Hippocampal formation (tissue), 2 donors: ENCODE measurements at places on chromosomes 1 and 21.
A peak's percentile ranks its signal among the peaks of the same experiment; 100 is the strongest.

GRCh38 chr21:30044447-30045064 is 104.8 kb upstream of the GRIK1 start:
- DNase-seq: no peak

- no peak for DNase-seq
These were observed 5.2 kb downstream of the DUSP10 start for GRCh38 chr1:221736714-221737113.

GRCh38 chr1:89546082-89546889 is 21.7 kb downstream of the LRRC8B start:
- DNase-seq: no peak

DNA sequence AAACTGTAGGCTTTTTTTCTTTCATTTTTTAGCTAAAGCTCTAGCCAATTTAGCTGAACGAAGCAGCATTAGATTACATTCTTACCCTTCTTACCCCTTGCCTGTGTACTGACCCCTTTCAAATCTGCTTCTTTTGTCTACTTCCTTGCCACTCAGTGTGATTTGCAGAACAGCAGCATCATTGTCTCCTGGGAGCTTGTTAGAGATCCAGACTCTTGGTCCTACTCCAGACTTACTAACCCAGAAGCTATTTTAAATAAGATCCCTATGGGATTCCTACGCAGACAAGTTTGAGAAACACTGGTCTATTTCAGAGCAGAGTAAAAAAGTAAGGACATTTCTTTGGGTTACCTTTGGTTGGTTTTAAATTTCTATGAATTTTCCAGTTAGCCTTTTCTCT is 13.8 kb downstream of the LRRC39 start:
- DNase-seq: peak; percentile 23

- no peak for DNase-seq
These were observed 7.5 kb upstream of the PTPN7 start for GRCh38 chr1:202167708-202168415.
